Fibroblast of skin of abdomen (primary cell): ENCODE measurements at places on chromosomes 7 and 10.

GRCh38 chr7:111089822-111090426 is 1.0 kb upstream of the LRRN3 start:
- DNase-seq, result peak; percentile 45

GRCh38 chr10:103284170-103284569 is 7.2 kb downstream of the INA start:
- DNase-seq, result no peak

DNA sequence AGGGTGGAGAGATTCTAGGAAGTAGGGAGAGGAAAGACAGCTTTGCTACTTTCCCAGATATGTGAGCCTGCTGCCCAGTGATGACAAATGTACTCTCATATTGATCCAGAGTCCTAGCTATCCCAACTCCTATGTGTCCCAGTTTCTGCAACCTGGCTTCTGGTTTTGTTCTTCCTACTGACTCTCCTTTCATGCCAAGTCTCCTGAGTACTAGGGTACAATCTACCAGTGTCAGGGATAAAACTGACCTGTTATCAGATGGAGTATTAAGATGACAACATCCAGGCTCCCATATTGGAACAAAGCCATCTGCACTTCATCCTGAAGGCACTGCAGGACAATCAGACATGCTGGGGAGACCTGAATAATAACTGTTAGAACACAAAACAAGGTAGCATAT is 233.7 kb upstream of the PHYHIPL start:
- no peak for DNase-seq

GRCh38 chr7:111727905-111728634 is 165.8 kb upstream of the IMMP2L start:
- DNase-seq, result no peak

DNA sequence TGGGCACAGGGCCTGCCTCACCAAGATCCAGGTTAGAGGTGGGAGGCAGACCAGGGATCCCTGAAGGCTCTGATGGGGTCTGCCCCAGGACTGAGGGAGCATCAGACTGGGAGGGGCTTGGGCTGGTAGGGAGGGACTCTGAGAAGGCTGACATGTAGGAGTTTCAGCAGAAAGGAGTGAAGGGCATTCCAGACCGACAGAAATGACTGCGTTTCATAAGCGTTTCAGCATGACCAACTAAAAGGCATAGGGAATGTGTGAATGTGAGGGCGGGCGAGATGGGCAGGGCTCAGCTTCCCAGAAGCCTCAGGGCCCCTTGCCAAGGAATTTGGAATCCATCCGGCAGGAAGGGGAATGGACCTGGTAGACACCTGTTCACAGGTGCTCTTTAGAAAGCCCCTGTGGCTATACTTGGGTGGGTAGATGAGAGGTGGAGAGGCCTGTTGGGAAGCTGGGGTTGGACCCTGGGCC is 24.9 kb upstream of the SLC29A3 start:
- no peak for DNase-seq

- peak; percentile 34 for DNase-seq
Measured at GRCh38 chr7:3482147-3482921, 181.3 kb downstream of the SDK1 start.

- no peak for DNase-seq
Measured at GRCh38 chr10:49830016-49830415, 67.9 kb upstream of the OGDHL start.

DNA sequence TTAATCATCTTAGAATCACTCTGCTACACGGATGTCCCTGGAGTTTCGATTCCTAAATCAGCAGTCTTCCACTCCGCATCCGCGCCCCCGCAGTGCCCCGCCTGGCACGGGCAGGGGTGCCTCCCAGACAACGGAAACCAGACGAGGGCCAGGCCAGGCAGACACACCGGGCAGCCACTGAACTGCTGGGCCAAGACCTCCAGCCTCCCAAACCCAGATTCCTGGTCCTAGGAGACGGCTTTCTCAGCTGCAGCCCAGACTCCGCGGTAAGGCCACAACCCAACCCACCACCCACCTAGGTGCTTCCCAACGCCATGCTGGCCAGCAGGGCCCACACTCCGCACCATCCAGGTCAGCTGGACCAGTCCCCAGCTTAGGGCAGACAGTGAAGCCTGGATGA is 33.2 kb downstream of the MAD1L1 start:
- no peak for DNase-seq

GRCh38 chr7:159329818-159330378 is 185.2 kb upstream of the VIPR2 start:
- no peak for DNase-seq

DNA sequence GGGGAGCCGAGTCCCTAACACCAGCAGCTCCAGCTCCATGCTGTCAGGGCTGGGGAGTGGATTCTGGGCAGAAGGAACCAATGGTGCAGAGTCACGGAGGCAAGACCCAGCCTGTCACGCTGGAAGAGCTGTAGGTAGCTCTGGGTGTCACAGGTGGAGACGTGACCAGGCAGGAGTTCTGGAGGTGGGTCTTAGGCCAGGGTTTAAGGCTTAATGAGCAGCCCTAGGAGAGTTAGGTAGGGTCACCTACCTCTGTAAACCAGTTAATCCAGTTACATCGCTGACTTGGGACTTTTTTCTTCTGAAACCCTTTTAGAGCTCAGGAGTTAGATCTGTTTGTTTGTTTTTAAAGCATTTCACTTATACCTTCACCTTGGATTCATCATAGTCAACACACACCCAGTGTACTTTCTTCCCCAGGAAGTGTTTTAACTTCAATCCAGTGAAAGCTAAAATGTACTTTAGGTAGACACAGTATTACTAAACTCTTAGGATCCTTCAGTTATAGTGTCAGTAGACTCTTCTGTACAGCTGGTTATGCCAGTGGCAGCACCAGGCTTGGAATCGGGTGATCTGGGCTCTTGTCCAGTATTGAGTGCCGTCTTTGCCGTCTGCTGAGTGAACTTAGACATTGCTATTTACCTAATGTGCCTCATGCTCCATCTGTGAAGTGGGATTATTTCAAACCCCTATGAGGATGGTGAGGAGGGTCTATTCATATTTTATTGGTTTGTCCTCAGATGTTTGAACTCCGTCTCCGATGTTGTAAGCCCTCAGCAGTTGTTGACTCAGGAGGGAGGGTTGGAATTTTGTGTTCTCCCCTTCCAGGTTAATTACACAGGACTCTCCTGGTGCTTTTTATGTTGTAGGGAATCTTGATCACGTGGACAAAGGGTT is 31.0 kb downstream of the TACR2 start:
- DNase-seq, result no peak

- no peak for DNase-seq
Measured at GRCh38 chr10:103716206-103717160, 138.9 kb downstream of the SH3PXD2A start.

DNA sequence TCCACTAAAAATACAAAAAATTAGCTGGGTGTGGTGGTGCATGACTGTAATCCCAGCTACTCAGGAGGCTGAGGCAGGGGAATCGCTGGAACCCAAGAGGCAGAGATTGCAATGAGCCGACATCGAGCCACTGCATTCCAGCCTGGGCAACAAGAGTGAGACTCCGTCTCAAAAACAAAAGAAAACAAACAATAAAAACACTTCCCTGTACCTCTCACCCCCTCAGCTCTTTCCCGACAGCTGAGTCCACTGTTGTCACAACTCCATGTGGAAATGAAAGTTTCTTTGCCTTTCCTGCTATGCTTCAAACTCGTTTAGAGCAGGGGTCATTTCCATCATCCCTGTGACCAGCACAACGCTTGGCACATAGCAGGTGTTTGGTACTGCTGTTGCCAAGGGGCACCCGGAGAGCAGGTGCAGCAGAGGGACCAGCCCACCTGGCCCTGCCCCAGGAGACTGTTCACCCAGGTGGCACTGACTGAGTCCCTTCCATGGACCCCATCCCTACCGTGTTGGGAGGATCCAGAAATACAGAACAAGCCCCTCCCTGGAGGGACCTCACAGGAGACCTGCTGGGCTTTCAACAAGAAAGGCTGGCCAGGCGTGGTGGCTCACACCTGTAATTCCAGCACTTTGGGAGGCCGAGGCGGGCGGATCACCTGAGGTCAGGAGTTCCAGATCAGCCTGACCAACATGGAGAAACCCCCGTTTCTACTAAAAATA is 4.9 kb downstream of the TMEM130 start:
- no peak for DNase-seq

DNA sequence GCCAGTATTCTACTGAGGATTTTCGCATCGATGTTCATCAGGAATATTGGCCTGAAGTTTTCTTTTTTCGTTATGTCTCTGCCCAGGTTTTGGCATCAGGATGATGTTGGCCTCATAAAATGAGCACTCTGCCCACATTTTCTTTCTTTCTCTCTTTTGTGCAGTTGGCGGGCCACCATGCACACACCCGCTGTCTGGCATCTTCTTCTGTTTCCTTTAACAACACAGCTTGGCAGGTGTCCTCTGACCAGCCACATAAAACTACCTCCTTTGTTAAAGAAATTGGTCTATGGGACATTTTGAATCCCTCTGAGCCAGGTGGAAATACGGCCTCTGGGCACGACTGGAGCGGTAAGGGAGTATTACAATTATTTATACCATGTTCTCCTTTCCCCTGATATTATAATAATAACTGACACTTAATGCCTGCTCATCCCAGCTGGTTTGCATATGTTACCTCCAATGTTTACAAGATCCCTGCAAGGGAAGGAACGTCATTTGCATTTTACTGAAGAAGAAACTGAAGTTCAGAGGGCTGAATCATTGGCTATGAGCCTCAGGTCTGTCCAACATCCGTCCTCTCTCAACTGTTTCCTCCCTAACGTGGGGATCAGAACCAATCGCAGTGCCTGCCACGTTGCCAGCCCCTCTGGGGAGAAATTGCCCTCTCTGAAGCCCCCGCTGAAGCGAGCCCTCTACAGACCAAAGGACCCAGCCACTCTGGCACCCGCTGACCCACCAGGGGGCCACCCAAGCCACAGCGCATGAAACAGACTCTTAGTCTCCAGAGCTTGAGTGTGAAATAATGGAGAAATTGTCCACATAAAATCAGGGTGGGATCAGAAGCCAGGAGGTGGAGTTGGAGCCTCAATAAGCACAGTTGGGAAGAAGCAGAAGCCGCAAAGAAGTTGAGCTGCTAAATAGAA is 125.0 kb upstream of the FOXK1 start:
- DNase-seq, result peak; percentile 3

DNA sequence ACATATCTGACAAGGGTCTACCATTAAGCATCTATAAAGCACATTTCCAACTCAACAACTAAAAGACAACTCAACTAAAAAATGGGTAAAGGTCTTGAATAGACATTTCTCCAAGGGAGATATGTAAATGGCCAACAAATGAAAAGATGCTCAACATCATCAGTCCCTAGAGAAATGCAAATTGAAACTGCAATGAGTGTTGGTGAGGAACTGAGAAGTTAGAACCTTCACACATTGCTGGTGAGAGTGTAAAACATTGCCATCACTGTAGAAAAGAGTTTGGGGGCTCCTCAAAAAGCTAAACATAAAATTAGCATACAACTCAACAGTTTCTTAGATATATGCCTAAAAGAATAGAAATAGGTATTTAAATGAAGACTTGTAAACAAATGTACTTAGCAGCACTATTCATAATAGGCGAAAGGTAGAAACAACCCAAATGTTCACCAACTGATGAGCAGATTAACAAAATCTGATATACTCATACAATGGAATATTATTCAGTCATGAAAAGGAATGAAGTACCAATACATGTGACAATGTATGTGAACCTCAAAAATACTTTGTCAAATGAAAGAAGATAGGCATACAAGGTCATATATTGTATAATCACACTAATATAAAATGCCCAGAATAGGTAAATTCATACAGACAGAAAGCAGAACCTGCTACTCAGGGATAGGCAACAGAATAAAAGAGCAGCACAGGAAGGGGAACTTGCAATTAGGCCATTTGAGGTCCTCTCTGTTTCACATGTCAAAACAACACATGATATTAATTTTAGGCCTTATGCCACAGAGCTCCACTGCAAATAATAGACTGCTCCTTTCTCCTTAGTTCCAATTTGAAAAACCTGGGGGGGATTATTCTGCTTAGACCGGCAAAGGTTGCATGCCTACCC is 10.6 kb upstream of the LRRC72 start:
- no peak for DNase-seq
